Fibroblast of the aortic adventitia (primary cell): ENCODE measurements at places on chromosomes 13 and 19. TPM values are rescaled to one million over a fixed set of nuclear protein-coding genes. Genes with fewer than 3 reads are reported as not detected.

PLEKHA4 gene
- 28.9 and 44.0 TPM in 2 replicates for total RNA-seq

ARHGAP35 gene
- total RNA-seq = 48.7 and 61.3 TPM in 2 replicates

ICAM1 gene
- 6.5 and 45.7 TPM in 2 replicates for total RNA-seq

LGI4 gene
- 0.09 and 3.7 TPM in 2 replicates for total RNA-seq

C1QTNF9 gene
- not detected in 2 replicates for total RNA-seq

PSG11 gene
- total RNA-seq = 0.09 TPM in 1 of 2 replicates, not detected in the other

DACT3 gene
- 5.1 and 17.5 TPM in 2 replicates for total RNA-seq

ZNF568 gene
- total RNA-seq = 13.5 and 24.7 TPM in 2 replicates

ZGLP1 gene
- 0.16 and 0.63 TPM in 2 replicates for total RNA-seq

KLK15 gene
- total RNA-seq = not detected in 2 replicates

TEX29 gene
- not detected in 2 replicates for total RNA-seq

GJA3 gene
- total RNA-seq = 0.82 and 0.90 TPM in 2 replicates

SBK2 gene
- total RNA-seq = not detected in 2 replicates

MBD3 gene
- 66.3 and 77.3 TPM in 2 replicates for total RNA-seq

LILRA1 gene
- not detected in 2 replicates for total RNA-seq

IZUMO1 gene
- not detected in 2 replicates for total RNA-seq

CGB1 gene
- not detected in 2 replicates for total RNA-seq

WDR62 gene
- 0.25 and 10.1 TPM in 2 replicates for total RNA-seq

KRTDAP gene
- total RNA-seq = not detected in 2 replicates

SHD gene
- total RNA-seq = not detected in 2 replicates

ZNF382 gene
- total RNA-seq = 4.6 and 17.7 TPM in 2 replicates

MTIF3 gene
- total RNA-seq = 68.0 and 86.5 TPM in 2 replicates
